ENCODE measurements at places on chromosomes 1 and 21.

DNA sequence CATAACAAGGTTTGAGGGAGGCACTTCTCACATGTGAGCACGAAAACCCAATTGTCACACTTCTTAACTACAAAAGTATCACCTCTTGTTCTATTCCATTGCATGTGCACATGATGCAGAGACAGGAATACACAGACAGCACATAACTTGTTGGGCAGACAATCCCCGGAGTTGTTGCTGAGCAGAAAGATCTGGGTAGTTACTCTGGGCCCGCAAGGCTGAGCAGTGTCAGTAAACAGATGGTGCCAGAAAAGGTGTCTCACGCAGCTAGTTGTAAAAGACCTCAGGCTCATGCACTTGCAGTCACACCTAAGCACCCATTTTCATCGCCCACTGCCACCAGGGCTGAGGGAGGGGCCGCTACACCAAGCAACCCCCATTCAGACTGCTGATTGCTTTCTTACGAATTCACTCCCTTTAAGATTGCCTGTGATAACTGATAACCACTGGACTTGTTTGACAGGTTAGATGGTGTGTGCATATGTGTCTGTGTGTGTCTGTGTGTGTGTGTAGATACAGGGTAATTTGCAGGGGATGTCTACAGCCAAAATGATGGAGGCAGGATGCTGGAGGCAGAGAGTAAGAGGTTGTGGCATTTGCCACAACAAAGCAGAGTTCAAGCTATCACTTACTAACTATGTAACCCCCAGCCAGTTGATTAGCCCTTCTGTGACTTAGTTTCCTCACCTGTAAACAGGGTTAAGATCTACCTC is 4.2 kb downstream of the LGR6 start:
- DNase-seq: no peak

GRCh38 chr1:229578168-229579058 is 19.9 kb upstream of the ABCB10 start:
- DNase-seq: no peak

DNA sequence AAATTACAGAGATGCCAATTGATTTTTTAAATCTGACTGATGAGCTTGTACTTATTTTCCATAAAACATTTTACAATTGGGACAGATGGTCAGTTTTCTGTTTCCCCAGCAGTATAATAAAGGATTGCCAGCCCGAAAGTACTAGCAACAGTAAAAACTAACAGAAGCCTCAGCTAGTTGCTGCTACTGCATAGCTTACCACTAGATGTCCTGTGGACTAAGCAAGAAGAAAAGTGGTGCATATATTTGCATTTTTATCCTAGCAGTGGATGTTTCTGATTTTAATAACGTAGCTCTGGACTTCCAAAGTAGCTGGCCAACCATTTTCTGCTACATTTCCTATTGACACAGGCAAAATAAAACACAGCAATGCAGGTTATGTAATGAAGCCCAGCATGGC is 241.5 kb downstream of the BARHL2 start:
- DNase-seq: peak; percentile 3

DNA sequence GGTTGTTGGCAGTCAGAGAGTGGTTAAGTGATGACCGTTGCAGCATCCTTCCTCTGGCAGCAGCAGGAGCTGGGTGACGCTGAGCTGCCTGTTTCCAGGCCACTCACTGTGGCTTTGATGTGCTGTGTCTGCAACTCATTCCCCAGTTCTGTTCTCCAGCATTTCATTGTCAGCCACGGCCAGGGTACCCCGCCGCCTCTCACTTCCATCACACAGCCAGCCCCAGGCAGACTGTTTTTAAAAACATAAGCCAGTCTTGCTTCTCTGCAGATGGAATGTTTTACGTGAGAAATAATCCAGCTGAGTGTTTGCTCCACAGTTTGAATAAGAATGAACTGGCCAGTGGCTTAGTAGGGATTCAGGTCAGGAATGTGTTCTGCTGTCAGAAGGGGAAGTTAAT is 21.5 kb upstream of the ST6GALNAC3 start:
- DNase-seq: peak; percentile 38

DNA sequence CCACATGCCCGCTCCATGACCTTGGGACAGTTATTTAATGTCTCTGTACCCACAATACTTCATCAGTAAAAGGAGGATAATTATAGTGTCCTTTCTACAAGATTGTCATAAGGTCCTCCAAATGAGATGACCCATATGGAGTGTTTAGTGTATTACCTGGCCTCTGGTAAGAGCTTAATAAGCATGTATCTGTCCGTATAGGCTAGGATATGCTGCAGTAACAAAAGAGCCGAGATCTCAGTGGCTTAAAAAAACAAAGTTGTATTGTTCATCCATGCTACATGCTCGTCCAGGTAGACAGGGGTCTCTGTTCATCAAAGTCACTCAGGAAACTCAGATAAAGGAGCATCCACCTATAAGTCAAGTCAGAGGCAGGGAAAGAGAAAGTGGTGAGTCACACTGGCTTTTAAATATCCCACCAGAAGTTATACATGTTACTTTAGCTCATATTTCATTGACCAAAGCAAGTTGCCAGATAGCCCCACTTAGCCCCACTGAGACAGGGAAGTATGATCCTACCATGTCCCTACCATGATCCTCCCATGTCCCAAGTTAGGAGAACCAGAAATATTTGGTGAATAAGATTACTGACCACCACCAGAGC is 53.0 kb upstream of the KAZN start:
- no peak for DNase-seq

- no peak for DNase-seq
These were observed 37.0 kb downstream of the RERE start for GRCh38 chr1:8780405-8780804.
